Posterior cingulate gyrus (tissue), 11 donors: ENCODE measurements at places on chromosomes 5 and 9.

DNA sequence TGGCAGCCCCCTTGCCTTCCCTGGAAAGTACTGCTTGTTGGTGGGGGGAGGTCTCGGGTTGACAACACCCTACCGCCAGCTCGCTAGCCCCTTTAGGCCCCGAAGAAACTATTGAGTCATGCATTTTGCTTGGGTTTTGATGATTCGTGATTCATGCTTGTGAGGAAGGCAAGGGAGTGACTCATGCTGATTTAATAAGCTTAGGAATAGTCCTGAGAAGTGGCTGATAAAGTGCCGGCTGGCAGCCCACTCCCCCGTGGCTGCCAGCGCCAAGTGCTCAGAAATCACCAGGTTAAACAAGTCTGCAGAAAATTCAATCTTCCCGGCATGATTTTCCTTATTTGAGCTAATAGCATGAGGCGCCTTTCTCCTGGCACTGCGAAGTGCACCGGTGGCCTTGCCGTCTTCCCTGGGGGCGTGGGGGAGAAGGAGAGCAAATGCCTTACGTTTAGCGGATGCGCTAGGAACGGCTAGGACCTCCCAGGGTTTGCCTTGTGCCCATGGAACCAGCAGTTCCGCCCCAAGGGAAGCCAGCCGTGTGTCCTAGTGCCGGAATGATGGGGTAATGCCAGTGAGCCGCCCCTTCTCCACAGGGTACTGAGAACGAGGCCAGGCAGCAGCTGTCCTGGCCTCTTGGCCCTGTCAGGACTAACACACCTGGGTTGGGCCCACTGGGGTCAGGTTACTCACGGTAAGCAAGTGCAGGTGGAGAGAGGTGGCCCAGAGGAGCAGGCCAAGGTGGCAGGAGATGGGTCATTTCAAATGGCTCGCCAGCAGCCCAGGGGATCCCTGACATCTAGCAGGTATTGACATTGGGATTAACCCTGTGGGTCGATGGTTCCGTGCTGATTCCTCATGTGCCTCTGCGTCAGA, 151.9 kb downstream of the MACROH2A1 start:
- DNase-seq: no peak

GRCh38 chr5:137753691-137754187, 424 bp downstream of the HNRNPA0 start:
- peak; percentile 40 for DNase-seq

- DNase-seq: no peak
These were observed 210.5 kb downstream of the PALM2AKAP2 start for GRCh38 chr9:109990541-109990940.

- DNase-seq: no peak
These were observed 19.5 kb downstream of the NCS1 start for GRCh38 chr9:130191749-130192120.

DNA sequence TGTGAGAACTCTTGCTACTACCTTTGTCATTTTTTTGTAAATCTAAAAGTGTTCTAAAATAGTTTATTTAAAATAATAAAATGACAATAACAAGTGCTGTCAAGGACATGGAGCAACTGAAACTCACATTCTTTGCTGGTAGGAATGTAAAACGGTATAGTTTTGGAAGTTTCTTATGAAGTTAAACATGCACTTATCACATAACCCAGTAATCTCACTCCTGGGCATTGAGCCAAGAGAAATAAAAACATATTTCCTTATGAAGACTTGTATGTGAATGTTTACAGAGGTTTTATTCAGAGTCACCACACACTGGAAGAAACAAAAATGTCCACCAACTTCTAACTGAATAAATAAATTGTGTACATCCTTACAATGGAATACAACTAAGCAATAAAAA, 46.0 kb upstream of the COL15A1 start:
- no peak for DNase-seq

GRCh38 chr5:169861934-169862333, 118.4 kb downstream of the INSYN2B start:
- DNase-seq: no peak

DNA sequence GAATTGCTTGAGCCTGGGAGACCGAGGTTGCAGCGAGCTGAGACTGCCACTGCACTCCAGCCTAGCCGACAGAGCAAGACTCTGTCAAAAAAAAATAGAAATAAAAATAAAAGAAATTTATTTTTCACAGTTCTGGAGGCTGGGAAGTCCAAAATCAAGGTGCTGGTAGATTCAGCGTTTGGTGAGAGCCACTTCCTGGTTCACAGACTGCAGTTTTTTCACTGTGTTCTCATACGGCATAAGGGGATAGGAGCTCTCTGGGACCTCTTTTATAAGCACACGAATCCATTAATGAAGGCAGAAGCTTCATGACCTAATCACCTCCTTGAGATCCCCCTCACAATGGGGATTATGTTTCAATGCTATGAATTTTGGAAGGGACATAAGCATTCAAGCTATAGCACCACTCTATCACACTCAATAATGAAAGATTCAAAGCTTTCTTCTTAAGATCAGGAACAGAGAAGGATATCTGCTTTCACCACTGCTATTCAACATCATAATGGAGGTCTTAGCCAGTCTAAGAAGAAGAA, 5.3 kb downstream of the PJA2 start:
- DNase-seq: no peak

GRCh38 chr9:2624051-2624682, 2.6 kb downstream of the VLDLR start:
- DNase-seq: no peak

DNA sequence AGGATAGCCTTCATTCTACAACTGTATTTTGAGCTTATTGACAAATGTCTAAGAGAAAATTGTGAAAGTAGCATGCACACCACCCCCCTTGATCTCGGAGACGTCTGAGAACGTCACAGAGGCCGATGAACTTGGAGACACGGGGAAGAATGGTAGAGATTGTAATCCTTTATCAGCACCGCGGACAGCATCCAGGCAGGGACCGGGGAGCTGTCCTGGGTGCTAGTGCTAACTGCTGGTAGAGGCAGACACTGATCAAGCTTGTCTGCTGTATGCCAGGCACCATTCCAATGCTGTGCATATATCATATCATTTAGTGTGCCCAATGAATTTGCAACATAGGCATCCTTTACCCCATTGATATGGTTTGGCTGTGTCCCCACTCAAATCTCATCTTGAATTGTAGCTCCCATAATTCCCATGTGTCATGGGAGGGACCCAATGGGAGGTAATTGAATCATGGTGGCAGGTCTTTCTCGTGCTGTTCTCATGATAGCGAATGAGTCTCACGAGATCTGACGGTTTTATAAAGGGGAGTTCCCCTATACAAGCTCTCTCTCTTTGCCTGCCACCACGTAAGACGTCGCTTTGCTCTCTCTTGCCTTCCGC, 98.8 kb downstream of the LHX2 start:
- DNase-seq: peak; percentile 25

DNA sequence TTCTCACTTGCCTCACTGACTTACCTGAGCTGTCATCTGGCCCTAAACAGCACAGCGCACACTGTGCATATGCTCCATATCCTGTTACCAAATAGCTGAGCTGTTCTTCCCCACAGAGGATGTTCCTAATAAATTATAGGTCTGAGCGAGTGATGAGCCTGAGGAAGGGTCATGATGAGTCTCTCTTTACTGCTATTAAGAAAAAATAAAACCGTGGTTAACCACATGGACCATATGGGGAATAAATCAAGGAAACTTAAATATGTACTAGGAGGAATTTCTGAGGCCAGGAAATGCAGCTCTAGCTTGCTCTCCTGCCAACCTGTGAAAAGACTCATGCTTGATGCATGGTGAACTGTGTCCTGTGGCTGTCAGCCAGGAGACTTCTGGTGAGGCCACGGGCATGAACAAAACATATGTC, 424.8 kb upstream of the DMAC1 start:
- DNase-seq: no peak

DNA sequence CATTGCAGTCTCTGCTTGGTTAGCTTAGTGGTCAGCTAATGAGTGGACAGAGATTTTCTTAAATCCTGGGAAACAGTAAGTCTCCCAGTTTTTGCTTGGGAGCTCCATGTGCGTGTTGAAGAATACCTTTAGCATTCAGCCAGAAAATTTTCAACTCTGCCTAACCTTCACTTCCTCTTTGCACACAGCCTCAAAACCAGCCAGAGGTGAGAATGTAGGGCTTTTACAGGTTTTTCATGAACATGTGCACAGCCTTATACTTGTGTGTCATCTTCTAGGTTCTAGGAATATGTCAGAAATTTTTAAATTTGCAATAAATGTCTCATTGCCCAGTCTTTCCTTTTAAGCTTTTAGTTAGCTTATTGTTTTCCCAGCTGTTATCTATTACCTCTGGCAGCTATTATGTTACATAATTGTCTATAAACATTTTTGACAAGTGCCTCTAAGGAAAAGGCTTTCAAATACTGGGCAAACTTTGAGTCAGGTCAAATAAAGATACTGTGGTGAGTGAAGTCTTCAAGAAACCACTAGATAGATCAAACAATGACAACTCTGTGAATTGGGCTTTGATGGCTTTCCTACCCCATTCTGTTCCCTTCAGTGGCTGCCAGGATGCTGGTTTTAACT, 12.7 kb downstream of the ADGRV1 start:
- no peak for DNase-seq

DNA sequence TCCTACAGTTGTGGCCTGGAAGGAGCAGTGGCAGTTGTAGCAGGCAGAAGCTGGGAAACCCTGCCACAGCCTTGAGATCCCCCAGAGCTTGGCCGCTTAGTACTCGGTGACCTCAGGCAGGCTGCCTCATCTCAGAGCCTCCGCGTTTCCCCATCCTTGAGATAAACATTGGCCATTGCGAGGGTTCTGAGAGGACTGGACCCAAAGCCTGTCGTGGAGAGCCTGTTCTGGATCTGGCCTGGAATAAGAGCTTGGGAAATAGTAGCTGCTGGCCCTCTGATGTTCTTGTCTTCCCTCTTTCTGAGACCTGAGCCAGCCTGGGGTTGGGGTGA, 1.3 kb downstream of the MIGA2 start:
- no peak for DNase-seq

DNA sequence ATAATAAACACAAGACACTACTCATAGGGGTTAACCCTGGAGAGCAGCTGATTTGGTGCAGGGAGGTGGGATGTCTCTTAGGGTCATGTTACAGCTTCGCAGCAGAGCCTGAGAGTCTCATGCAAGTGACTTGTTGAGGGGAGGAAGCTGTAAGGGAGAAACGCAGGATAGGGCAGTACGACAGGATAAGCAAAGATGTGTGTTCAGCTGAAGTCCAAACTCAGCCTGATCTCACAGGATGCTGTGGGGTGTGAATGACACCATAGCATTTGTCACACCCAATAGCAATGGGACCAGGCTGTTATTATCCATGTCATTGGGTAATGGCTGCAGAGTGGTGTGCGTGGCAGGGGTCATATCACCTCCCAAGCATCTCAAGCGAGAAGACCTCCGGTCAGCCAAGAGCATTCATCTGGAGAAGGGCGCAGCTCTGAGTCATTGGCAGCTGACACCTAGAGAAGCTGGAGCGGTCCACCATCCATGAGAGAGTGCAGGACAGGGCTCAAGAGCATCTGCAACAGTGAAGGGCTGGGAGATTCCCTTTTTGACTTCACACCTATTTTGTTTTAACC, 49.2 kb upstream of the RPL26L1 start:
- no peak for DNase-seq

DNA sequence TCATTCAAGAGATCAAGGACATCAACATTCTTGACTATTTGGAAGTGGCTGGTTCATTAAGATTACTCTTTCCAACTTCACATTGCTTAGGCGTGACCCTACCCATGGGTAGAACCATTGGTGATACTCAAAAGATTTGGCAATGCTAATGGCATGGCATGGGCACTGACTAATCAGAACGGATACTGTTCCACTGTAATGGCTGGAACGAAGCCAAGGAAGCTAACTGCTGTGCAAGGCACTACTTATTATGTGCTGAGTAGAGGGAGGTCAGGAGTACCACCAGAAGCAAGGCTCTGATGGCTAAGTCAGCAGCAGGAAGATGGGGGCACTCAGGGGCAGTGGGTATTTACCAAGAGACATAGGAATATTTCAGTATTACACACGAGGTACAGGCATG, 31.9 kb downstream of the GNA14 start:
- DNase-seq: no peak
